RCC 7860 (cell line): ENCODE measurements at places on chromosomes 4 and X.

DNA sequence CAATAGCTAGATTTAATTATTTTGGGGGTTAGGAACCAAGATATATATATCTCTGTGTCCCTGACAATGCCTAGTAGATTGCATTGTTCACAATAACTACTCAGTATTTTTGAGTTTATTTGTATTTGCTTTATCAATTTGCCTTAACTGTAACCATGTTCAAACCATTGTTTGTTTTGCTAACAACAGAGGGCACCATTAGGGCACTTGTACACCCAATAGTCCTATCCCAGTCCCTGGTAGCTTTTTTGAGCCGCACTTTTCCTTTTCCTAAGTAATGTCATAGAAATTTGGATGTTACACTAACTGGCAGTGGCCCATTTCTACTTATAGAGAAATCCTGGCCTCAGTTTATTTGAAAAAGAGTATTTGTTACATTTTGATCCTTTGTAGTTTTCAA is 575 bp upstream of the KLHL5 start:
- DNase-seq, result no peak

GRCh38 chrX:132488180-132488705 is 595 bp downstream of the MBNL3 start:
- no peak for DNase-seq

- no peak for DNase-seq
Observed at GRCh38 chr4:96955226-96955625, 1115.3 kb downstream of the PDHA2 start.

DNA sequence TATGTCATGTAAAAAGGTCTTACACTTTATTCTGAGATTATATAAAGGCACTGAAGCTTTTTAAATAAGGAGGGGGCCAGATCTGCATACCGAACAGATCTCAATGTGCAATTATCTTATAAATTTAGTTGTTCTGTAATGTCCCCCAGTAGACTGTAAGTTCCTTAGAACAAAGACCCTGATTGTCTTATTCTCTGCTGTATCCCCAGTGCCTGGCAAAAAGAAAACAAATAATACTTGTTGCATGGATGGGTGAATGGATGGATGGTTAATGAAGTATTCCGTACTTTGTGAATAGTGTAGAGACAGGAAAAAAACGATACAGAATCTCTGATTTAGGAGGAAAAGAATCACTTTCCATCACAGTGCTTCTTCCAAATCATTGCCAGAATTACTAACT is 141.5 kb downstream of the CHM start:
- no peak for DNase-seq

DNA sequence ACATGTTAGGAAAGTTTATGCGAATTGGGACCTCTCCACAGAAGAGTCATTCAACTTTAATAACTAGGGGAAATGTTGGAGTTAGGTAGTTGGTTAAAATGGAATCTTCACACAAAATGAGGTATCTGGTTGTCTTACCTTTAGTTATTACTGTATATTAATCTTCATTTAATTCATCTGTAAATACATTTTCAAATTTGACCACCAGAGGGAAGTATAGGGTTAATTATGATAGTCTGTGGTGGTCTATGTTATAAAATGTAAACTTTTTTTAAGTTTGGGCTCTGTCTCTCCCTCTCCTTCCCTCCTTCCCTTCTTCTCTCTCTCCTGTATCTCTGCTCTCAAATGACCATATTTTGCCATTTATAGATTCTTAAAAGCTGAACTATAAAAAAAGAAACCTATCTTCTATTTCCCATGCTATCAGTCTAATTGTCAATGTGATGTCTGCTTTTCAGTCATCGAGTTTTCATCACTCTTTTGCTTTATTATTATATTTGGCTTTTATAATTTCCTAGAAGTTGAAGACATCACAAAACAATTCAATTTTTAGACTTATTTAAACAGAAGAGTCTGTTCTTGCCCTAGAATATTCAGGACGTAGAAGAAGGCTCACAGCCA is 49.8 kb downstream of the TMEM144 start:
- DNase-seq, result peak; percentile 13

GRCh38 chr4:157591245-157591644 is 370.7 kb downstream of the GRIA2 start:
- no peak for DNase-seq

GRCh38 chr4:155506745-155507144 is 130.0 kb upstream of the MAP9 start:
- no peak for DNase-seq

- DNase-seq, result no peak
Observed at GRCh38 chrX:78071331-78071730, 32.7 kb upstream of the PGK1 start.

GRCh38 chrX:29659911-29660310 is 555.5 kb upstream of the MAGEB2 start:
- DNase-seq, result no peak

DNA sequence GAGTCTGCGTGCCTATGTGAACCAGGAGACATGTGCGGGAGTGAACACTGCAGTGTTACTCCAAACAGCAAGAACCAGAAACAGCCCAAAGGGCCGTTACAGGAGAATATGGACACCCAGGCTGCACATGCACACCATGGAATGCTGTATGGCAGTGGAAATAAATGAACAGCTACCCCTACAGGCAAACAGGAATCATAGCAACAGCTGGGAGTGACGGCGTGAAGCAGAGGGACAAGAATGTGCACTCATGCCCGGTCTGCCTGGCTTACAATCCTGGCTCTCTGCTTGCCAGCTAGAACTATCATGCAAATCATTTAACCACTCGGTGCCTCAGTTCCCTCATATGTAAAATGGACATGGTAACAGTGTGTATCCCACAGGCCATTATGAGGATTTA is 16.6 kb downstream of the GPKOW start:
- DNase-seq, result peak; percentile 13

DNA sequence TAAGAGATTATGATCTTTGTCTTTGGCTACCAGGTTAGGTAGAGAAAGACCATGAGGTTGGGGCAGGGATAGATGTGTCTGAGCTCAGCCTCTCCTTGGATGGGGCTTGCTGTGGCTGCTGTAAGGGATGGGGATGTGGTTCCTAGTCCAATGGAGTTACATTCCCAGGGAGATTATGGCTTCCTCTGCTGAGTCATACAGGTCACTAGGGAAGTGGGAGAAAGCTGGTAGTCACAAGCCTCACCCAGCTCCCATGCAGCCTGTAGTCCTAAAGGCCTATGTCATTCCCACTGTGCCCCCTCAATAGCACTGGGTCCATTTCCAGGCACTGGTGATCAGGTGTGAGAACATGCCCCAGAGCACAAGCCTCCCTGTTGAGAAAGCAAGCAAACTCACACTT is 70.6 kb upstream of the CENPE start:
- no peak for DNase-seq

- DNase-seq, result peak; percentile 61
Observed at GRCh38 chr4:71559957-71560571, 221.2 kb downstream of the SLC4A4 start.

GRCh38 chr4:1903035-1903434 is 31.8 kb downstream of the NSD2 start:
- DNase-seq, result no peak

DNA sequence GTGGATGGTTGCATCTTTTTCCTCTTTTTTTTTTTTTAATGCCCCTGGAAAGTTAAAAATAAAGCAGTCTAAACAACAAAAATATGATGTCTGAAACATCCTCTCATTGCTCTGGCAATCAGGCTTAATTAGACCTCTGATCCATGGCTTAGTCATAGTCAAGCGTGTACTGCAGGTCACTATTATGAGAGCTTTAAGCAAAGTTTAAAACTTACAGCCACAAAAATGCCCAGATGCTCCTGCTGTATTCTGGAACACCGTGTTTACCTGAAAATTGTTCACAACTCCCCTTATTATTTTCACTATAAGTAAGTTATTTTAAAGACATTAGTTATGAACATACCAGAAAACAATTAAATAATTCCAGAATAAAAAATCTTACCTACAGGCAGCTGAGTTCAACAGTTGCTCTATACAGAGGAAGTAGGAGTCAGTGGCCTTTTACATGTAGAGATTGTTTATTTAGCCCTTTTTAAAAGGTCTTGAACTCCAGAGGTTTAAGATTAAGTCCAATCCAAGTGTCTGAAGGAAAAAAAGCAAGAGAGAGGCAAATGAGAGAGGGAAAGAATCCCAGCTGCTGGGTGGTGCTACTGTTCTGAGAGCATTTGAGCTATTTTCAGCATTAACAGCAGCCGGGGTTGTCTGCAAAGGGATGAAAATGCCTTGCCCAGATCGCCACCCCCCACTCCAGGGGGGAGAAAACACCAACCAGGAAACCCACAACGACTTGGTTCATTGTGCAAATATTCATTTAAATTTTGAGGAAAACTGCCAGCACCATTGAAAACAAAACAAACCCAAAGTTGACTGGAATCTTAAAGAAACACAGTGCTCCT is 36.9 kb downstream of the SORBS2 start:
- DNase-seq, result no peak

GRCh38 chr4:181676546-181676945 is 566.7 kb upstream of the TENM3 start:
- DNase-seq, result no peak

- no peak for DNase-seq
Observed at GRCh38 chr4:40059362-40059761, 2.7 kb downstream of the N4BP2 start.

- DNase-seq, result no peak
Observed at GRCh38 chrX:100083211-100083610, 326.9 kb downstream of the PCDH19 start.

GRCh38 chr4:82905205-82905604 is 4.7 kb downstream of the THAP9 start:
- DNase-seq, result peak; percentile 71

GRCh38 chrX:66035667-66036066 is 4.2 kb downstream of the VSIG4 start:
- no peak for DNase-seq

DNA sequence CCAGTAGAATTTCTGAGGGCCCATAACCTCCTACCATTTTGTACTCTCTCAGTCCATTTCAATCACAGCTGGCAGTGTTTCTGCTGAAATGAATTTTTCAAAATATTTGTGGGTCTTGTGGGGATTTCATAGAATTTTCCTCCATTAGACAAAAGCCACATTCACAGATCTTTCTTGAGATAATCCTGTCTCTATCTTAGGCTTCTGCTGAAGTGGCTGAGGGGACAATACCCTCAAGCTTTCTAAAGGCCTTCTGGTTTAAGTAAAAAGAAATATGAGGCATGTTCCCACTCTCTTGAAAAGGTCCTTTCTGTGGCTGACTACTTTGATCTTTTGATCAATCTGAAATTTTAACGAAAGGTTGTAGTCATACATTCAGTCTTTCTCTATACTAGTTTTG is 1930.0 kb upstream of the AGA start:
- DNase-seq, result no peak

- DNase-seq, result no peak
Observed at GRCh38 chr4:33054161-33054560, 2334.0 kb downstream of the PCDH7 start.

DNA sequence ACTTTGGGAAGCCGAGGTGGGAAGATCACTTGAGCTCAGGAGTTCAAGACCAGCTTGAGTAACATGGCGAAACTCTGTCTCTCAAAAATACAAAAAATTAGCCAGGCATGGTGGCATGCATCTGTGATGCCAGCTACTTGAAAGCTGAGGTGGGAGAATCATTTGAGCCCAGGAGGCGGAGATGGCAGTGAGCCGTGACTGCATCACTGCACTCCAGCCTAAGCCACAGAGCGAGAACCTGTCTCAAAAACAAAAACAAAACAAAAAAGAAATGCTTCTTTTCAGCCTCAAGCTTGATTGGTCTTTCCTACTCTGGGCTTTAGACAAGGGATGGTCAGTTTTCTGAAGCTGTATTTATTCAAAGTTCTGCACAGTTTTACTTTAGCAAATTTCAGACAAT is 15.8 kb upstream of the DHRSX start:
- DNase-seq, result no peak

DNA sequence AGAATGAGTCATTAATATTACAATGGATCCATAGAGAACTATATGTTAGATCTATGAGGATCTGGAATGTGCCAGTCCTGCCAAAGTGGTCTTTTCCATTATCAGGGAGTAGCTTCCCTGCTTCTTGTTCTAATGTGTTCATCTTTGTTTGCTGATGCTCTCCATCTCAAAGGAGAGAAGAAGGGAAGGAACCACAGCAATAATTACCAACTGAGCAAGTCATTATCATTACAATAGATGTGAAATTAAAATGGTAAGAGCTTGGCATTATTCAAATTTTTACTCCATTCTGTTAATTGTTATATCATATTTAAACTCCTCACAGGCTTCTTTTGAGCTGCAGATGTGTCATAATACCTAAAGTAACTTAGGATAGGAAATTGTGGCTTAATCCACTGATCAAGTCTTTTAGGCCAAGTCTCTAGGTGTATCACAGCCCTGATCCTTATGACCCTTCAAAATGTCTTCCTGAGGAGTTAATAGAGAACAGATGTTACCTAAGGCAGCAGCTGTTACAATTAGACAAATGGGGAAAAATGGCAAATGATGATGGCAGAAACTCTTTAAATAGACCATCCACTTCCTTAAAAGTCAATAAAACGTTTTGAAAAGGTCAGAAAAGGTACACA is 1492.7 kb upstream of the IGFBP7 start:
- no peak for DNase-seq

DNA sequence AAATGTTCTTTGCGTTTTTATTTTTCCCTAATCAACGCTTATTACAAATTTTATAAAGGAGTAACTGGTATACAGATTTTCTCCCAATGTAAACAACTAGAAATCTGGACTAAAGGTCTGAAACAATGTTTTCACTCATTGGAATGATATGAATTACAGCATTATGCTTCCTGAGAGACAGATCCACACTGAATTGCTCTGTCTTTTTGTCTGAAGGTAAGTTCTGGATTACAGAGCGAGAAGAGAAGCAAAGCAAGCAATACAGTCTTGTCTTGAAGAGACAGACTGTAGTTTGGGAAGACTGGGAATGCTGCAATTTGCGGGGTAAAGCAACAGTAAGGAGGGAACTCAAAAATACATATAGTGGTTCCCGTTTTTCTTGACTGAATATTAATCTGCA is 262.2 kb upstream of the PABPC4L start:
- DNase-seq, result no peak

DNA sequence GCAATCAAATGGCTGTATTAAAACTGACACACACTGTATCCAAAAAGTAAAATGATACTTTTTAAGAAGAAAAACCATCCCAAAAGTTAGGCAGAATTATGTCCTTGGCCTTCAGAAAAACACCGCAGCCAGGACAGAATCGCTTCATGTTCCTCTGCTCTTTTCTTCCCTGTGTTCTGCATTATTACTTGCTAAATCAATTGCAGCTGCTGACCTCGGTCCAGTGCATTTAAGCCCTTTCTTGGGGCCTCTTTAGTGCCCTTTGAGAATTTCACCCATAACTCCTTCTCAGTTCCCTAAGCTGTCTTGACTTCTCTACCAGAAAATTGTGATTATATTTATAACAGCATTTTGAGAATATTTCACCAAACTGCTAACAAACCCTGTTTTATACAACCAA is 696.9 kb downstream of the PCDH7 start:
- no peak for DNase-seq

DNA sequence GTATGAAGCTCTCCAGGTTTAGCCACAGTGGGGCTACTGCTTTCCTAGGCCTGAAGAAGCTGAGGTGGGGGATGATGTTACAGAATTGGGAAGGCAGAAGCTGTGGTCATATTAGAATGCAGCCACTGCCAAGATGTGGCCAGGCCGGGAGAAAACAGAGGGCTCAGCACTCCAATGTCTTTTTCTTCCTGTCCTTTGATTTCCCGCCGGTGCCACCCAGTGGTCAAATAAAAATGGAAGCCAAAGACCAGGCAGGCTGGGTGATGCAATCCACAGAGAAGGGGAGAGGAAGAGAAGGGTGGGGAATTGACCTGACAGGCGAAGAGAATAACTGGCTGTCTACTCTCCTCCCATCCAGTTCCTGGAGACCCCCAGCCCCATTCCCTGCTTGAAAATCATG is 94.9 kb upstream of the SHISA3 start:
- no peak for DNase-seq

GRCh38 chr4:8157944-8158709 is 486 bp downstream of the ABLIM2 start:
- DNase-seq, result no peak
